ENCODE measurements at places on chromosomes 12 and 14. TPM values are rescaled to one million over a fixed set of nuclear protein-coding genes. Genes with fewer than 3 reads are reported as not detected.

Gene PZP
- 1.1 TPM for total RNA-seq

Gene MFAP5
- total RNA-seq, result 0.13 TPM

Gene TMEM30B
- under 0.01 TPM for total RNA-seq

Gene FITM1
- not detected for total RNA-seq

Gene FOXN4
- total RNA-seq, result not detected

Gene GRIP1
- not detected for total RNA-seq

Gene KLHDC1
- 2.8 TPM for total RNA-seq

Gene OAS3
- 18.8 TPM for total RNA-seq

Gene TCL1A
- not detected for total RNA-seq

Gene AQP2
- not detected for total RNA-seq

Gene NPAS3
- total RNA-seq, result 0.38 TPM

Gene OR4M1
- total RNA-seq, result not detected

Gene CATSPERB
- not detected for total RNA-seq

Gene HOTAIR
- total RNA-seq, result not detected

Gene RHEBL1
- total RNA-seq, result 1.4 TPM

Gene CLEC7A
- total RNA-seq, result 0.25 TPM

Gene VWF
- 1,726 TPM for total RNA-seq

Gene LRP1-AS
- total RNA-seq, result not detected

Gene CELA1
- not detected for total RNA-seq

Gene JPH4
- total RNA-seq, result under 0.01 TPM

Gene ZFYVE1
- 11.2 TPM for total RNA-seq

Gene TEAD4
- 17.6 TPM for total RNA-seq

Gene P2RX2
- not detected for total RNA-seq

Gene LRRC9
- total RNA-seq, result not detected

Gene IFI27
- total RNA-seq, result 857 TPM

Gene GLIPR1L1
- not detected for total RNA-seq

Gene ALX1
- 0.16 TPM for total RNA-seq

Gene TXNDC16
- total RNA-seq, result 2.8 TPM

Gene TPH2
- not detected for total RNA-seq

Gene OVCH1
- total RNA-seq, result not detected

Gene GNB3
- 0.44 TPM for total RNA-seq

Gene TAS2R20
- total RNA-seq, result 1.6 TPM

Gene BDKRB2
- total RNA-seq, result 2.5 TPM

Gene CCDC63
- total RNA-seq, result not detected

Gene KRT77
- total RNA-seq, result not detected

Gene PKP2
- total RNA-seq, result 0.32 TPM

Gene BICDL1
- not detected for total RNA-seq

Gene KRT7
- 66.4 TPM for total RNA-seq

Gene MORN3
- 0.49 TPM for total RNA-seq

Gene CHST11
- total RNA-seq, result 6.0 TPM

Gene PLEKHG3
- total RNA-seq, result 0.16 TPM

Gene PLEKHG7
- not detected for total RNA-seq

Gene C1QL4
- not detected for total RNA-seq

Gene USP44
- 0.81 TPM for total RNA-seq

Gene FAM186B
- under 0.01 TPM for total RNA-seq

Gene CCDC196
- total RNA-seq, result not detected

Gene FOXG1
- not detected for total RNA-seq

Gene RBMS2
- 65.6 TPM for total RNA-seq

Gene RNASE1
- total RNA-seq, result 99.4 TPM

All from bladder microvascular endothelial cell (primary cell).